ENCODE measurements at places on chromosomes 16 and 17.

DNA sequence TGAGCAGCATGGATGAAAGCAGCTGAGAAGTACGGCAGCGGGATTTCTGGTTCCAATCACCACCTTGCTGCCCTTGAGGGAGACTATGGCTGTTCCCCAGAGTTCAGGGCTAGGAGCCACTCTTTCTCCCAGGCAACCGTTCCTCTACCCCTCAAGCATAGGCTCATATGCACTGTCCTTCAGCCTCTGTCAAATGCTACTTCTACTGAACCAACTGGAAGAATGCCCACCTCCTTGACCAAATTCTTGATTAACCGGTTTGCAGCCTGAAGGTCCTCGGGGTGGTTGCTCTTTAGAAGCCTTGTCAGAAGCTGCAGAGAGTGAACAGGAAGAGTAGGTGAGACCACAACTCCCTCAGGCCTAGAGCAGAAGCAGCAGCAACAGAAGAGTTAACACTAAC lies 23.8 kb downstream of the GGA2 start:
- DNase-seq: no peak

DNA sequence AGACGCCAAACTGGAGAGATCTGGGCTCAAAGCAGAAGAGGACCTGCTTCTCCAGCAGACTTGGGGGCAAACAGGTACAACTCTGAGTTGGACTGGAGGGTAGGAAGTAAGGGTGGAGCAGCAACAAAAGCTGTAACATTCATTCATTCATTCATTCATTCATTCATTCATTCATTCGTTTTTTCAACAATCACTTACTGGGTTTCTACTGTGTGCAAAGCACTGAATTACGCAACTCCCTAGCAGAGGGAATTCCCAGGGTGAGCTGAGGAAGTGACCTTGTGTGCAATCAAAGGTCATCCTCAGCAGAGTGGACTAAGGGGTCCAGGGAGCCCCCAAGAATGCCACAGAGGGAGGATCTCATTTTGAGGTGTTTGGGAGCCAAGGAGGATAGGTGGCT lies 231.1 kb upstream of the SDK2 start:
- DNase-seq: no peak

GRCh38 chr17:6078458-6078871 lies 8.3 kb downstream of the WSCD1 start:
- DNase-seq: no peak

DNA sequence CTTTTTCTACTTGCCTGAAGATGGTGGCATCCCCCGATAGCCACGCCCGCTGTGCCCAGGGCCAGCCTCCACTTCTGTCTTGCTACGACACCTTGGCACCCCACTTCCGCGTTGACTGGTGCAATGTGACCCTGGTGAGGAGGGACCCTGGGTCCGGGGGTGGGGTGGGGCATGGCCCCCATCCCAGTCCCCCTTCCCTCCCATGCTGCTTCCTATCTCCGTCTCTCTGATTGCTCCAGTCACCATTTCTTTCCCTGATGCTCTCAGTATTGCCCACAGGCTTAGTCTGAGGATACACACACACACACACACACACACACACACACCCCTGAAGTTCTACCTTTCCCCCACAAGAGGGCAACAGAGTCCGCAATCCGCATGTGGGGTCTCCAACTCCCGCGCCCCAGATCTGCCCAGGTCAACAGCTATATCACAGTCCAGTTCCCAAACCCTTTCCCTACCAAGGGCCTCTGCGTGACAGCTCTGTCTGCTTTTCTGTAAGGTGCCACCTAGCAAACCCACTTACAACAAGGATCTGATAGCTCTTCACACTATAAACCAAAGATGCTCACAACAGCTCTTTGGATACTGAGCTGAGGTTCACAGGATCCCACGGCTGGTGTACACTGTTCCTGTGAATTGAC lies 3.4 kb downstream of the SGCA start:
- DNase-seq: no peak

DNA sequence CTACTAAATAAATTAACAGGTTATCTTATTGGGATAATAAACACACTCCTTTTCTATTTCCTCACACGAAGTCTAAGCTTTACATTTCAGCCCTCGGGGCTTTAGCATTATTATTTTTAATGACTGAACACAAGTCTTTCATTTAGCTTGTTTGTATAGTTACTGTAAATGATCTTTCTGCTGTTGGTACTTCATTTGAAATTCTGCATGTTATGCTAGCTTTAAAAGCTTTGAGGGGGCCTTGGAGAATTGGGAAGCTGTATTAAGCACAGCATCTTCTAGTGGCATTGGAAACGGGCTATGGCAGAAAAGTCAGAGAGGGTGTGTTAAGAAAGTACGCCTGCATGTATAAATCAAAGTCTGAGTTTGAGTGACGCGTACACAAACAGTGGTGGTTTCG lies 243.7 kb downstream of the FTO start:
- DNase-seq: no peak

DNA sequence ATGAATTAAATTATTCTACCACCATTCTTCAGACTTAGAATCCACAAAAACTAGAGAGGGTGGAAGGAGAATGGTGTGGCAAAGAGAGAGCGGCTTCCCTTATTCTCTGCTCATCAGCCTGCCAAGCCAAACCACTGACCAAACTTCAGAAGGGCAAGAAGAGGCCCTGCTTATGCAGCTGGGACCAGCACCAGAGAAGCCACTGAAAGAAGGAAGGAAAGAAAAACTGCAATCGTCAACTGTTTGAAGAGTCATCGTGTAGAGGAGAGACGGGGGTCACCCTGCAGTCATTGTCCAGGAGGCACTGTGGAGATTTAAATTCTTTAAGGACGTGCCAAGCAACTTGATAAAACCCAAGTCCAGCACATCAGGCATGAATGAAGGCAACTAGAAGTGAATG lies 15.6 kb downstream of the PMP22 start:
- DNase-seq: no peak

GRCh38 chr16:86343796-86344585 lies 166.3 kb upstream of the FOXF1 start:
- no peak for DNase-seq

- no peak for DNase-seq
Observed at GRCh38 chr17:49365667-49366066, 3.6 kb upstream of the ZNF652 start.

- no peak for DNase-seq
Observed at GRCh38 chr17:47013341-47013740, 34.3 kb upstream of the RPRML start.

DNA sequence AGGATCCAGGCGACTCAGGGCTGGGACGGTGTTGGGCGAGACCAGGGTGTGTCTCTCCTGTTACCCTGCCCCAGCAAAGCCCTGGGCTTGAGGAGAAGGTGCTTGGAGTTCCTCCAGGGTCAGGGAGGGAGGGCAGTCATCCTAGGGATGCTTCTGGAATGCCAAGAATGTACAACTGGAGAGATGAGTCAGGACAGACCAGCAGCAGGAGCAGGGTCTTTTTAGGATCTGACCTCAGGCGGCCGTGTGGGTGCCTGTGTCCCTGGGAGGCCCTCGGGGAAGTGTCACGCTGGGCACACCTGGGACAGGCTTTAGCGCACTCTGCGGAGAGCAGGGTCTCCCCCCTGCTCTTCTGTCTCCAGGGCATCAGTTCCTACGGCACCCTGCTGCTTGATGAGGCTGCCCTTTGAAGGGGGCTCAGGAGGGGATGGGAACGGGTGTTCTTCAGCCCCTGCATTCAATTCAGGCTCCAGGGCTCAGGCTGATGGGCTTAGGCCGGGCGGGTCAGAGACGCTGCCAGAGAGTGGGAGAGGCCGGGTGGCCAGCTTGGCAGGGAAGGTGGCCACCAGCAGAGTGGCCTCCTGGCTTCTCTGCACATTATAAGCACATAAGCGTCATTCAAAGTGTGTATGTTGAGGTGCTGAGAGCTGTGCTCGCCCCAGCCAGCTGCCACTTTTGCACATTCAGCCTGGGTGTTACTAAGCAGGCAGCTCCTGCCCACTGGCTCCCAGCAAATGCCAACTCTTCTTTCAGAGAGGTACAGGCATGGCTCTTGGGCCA lies 8.4 kb upstream of the MTSS2 start:
- DNase-seq: no peak

- no peak for DNase-seq
Observed at GRCh38 chr17:4019275-4019674, 55.0 kb upstream of the ATP2A3 start.

- DNase-seq: no peak
Observed at GRCh38 chr16:83420206-83420760, 387.5 kb upstream of the HSBP1 start.

- peak; percentile 53 for DNase-seq
Observed at GRCh38 chr17:3710951-3711383, 12.7 kb upstream of the HASPIN start.

GRCh38 chr16:54787045-54787444 lies 143.6 kb upstream of the IRX5 start:
- DNase-seq: no peak

DNA sequence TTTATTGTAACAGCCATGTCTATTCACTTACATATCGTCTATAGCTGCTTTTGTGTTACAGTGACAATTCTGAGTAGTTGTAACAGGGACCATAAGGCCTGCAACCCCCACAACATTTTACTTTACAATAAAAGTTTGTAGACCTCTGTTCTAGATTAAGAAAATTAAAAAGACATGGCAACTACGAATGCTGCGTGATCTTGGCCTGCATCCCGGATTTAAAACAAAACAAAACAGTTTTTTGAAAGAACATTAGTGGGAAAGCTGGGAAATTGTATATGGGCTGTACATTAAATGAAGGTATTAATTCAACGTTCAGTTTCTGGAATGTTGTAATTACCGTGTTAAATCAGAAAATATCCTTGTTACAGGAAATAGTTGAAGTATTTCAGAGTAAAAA lies 64.1 kb downstream of the RMI2 start:
- DNase-seq: no peak

- no peak for DNase-seq
Observed at GRCh38 chr17:63338272-63338671, 107.8 kb downstream of the CYB561 start.

DNA sequence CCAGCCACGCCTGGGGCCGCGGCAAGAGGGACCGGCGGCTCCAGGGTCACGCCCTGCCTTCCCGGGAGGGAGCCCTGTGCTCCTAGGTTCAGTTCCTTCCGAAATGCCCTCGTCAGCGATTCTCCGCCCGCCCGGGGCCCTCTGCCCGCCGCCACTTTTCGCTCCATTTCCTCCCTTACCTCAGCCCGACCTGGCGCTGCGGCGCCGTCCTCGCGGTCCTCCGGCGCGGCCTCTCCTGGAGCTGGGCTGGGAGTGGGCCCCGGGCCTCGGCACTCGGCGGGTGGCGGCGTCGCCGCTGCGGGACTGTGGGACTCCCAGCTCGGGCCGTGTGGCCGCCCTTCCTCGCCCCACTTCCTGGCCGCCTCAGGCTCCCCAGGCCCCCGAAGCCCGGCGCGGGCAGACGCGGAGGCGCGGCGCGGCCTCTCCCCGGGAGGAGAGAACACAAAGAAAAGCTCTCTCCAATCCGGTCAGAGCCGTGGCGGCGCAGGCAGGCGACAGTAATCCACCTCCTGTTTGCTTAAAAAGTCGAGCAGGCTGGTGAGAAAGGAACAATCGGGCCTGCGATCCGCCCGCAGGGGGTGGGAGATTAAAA lies 1.6 kb downstream of the BAHCC1 start:
- DNase-seq: no peak

GRCh38 chr16:27291722-27292240 lies 22.0 kb upstream of the IL4R start:
- no peak for DNase-seq

GRCh38 chr17:75720656-75721462 lies at the start of gene ITGB4:
Gene ITGB4, plus strand, starts transcription at chr17:75721459. Its CDS starts 3,245 bp downstream, at chr17:75724704.
- DNase-seq: peak; percentile 33

GRCh38 chr16:14496786-14497185 lies 133.3 kb downstream of the PARN start:
- DNase-seq: no peak

DNA sequence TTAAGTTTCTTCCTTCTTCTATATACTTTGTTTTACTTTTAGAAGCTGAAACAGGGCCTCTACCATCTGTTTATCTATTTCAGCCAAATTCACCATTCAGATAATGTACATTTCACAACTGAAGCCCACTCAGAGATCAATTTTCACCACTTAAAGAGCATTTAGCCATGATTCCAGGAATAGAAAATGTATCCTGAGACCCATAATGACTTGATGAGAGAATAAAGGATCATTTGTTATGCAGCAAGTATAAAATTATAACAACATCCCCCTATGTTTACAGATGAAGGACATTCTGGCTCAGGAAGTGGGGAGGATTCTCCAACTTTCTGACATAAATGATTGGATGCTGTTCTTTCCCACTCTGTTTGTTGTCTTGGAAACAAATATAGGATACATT lies 962.1 kb upstream of the EEF2KMT start:
- DNase-seq: no peak
